Ecto neural progenitor cell (in vitro differentiated cells): ENCODE measurements at places on chromosomes 4 and X.

- no peak for DNase-seq
These were observed 2.9 kb upstream of the MND1 start for GRCh38 chr4:153341575-153342090.

- DNase-seq, result no peak
These were observed 38.2 kb upstream of the OCIAD2 start for GRCh38 chr4:48944756-48945241.

DNA sequence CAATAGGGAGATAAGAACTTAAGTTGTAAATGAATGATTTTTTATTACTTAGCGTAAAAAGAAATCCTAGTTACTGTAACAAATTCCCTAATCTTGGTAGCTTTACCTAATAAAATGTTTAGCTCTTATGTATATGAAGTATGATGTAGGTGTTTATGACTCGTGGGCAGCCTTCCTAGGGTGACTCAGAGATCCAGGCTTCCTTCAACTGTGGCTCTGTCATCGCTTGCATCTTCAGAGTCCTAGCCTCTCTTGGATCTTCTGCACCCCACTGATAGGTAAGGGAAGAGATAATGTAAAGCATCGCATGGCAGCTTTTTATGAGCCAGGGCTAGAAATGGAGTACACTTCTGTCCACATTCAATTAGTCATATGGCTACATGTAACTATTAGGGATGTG, 165.6 kb upstream of the GLRA2 start:
- no peak for DNase-seq

GRCh38 chr4:36189511-36190226, 54.6 kb downstream of the ARAP2 start:
- no peak for DNase-seq

- DNase-seq, result no peak
These were observed 156.3 kb downstream of the CBR4 start for GRCh38 chr4:168853770-168854169.

DNA sequence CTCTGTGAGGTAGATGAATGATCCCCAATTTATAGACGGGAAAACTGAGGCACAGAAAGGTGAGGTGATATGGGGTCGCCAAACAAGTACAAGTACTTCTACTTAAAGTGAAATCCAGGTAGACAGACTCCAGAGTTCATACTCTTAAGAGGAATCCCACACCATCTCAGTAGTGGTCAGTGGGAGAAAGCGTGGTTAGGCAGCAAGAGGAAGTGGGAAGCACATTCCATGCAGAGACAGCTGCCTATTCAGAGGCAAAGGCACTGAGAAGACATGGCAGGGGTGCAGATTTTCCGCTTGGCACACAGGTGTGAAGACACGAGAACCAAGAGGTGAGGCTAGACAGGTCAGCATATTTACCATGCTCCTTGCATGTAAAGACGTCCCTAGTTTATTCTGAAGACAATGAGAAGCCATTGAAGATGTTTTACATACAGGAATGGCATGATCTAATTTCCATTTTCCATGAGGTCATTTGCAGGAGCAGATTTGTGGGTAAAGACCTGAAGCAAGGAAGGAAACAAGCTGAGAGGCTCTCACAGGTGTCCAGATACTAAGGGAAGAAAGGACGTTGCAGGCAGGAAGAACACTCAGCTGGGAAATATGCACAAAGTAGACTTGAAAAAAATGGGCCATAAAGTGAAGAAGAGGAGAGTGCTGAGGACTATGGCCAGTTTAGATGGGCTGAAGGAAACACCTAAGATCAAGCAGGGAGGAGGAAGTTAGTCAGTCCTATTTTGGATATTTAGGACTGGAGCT, 17.3 kb upstream of the CLNK start:
- DNase-seq, result no peak

GRCh38 chr4:161906836-161907589, 256.8 kb downstream of the FSTL5 start:
- no peak for DNase-seq

DNA sequence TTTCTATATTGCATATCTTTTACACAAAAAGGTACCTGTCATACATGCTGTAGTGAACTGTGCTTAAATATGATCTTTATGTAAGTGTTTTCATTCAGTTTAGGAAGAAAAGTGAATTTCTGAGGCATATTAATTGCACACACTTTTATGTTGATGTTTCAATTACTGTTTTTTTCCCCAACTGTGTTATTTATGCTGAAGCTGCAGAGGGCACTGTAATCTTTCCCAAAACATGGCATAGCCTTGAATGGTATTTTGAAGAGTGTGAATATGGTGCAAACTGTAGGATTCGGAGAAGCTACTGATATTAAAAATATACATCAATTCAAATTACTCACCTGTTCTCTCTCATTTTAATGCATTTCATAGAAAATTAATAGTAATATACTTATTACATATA, 6.0 kb upstream of the CENPE start:
- DNase-seq, result no peak

GRCh38 chr4:172270397-172270796, 457.2 kb downstream of the GALNTL6 start:
- no peak for DNase-seq

DNA sequence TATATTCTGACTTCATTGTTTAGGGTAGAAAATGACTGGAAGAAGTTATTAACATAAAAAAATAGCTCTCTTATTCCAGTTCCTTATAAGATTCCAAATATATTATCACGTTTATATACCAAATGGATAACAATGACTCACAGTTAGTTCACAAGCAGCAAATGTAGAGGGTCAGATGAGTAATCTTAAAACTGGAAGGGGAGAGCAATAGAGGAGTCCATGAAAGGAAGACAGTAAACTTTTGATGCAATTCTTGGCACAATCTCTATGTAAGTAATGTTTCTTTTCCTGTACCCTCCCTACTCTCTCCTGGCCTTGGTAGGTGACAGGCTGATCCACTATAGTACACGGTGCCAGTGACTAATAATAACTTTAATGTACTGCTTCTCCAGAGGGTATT, 259.0 kb upstream of the TRPC5 start:
- DNase-seq, result no peak

DNA sequence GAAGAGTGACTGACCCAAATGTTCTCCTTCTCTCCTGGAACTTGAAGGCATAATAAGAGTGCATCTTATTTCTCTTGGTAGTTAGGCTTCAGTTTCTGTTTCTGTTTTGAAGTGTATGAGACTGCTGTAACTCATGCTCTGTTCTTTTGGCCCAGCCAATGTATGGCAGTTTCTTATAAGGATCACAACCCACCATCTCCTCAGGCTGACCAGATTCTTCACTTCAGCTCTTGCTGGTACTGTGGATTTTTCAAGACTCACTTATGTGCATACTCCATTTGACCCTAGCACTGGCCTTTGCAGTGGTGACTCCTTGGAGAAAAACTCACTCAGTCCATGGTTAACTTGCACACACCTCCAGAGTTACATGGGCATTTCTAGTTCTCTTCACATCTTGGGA, 9.6 kb upstream of the YTHDC1 start:
- DNase-seq, result no peak

- DNase-seq, result no peak
These were observed 247.6 kb downstream of the CBLL2 start for GRCh38 chrX:22520128-22520828.

DNA sequence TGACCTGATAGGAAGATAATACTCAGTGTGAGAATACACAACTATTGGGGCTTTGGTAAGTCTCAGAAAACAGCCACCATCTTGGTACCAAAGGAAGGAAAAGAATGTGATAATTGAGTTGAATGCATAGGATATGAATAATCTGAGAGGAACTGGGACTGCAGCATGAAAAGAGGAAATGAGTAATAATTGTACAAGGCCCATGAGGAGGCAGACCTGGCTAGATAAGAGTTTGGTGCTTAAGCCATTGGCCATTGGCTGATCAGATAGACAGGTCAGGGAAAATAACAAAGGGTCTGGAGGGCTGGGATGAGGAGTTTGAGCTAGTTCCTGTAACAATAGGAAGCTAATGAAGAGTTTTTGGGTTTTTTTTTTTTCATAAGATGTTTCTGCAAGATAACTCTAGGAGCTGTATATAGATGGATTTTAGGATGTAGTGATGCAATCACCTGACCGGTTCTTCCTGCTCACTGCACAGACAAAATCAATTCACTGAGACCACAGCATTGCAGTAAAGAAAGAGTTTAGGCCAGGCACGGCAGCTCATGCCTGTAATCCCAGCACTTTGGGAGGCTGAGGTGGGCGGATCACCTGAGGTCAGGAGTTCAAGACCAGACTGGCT, 5.3 kb upstream of the TRMT2B start:
- DNase-seq, result no peak

DNA sequence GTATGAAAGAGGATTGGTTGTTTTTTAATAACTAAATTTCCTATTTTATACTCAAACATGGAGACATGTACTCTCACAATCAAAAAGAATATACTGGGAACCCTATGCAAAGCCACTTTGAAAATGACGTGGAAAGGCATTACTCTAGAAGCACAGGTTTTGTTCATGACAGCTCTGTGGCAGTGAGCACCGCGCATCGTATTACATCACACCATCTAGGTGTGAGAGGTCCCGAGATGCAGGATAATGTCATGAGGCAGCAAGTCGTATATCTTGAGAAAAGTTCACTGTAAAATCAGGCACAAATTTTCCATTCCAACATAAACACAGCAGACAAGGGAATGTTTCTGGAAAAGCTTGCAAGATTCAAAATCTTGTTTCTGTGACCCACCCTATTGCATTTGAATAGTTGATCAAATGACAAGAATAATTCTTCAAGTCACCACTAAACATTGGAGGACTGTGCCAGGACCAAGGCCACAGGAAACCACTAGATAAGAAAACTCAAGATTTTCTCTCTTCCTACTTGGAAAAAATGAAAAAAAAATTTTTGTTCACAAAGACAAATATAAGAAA, 127.6 kb downstream of the LDB2 start:
- DNase-seq, result no peak

- no peak for DNase-seq
These were observed 27.8 kb downstream of the USP38 start for GRCh38 chr4:143212566-143212965.

GRCh38 chr4:76733068-76733771, 164.7 kb downstream of the SOWAHB start:
- no peak for DNase-seq

- no peak for DNase-seq
These were observed 14.3 kb upstream of the HSD17B11 start for GRCh38 chr4:87405211-87405820.

- DNase-seq, result no peak
These were observed 15.2 kb upstream of the RUFY3 start for GRCh38 chr4:70706516-70706915.

- DNase-seq, result no peak
These were observed 177.9 kb upstream of the NEIL3 start for GRCh38 chr4:177131736-177132135.

GRCh38 chr4:72283357-72283756, 251.6 kb downstream of the NPFFR2 start:
- DNase-seq, result no peak

GRCh38 chr4:120026853-120027252, 39.8 kb downstream of the MAD2L1 start:
- no peak for DNase-seq

- DNase-seq, result no peak
These were observed 92.1 kb upstream of the COX18 start for GRCh38 chr4:73161527-73162185.

DNA sequence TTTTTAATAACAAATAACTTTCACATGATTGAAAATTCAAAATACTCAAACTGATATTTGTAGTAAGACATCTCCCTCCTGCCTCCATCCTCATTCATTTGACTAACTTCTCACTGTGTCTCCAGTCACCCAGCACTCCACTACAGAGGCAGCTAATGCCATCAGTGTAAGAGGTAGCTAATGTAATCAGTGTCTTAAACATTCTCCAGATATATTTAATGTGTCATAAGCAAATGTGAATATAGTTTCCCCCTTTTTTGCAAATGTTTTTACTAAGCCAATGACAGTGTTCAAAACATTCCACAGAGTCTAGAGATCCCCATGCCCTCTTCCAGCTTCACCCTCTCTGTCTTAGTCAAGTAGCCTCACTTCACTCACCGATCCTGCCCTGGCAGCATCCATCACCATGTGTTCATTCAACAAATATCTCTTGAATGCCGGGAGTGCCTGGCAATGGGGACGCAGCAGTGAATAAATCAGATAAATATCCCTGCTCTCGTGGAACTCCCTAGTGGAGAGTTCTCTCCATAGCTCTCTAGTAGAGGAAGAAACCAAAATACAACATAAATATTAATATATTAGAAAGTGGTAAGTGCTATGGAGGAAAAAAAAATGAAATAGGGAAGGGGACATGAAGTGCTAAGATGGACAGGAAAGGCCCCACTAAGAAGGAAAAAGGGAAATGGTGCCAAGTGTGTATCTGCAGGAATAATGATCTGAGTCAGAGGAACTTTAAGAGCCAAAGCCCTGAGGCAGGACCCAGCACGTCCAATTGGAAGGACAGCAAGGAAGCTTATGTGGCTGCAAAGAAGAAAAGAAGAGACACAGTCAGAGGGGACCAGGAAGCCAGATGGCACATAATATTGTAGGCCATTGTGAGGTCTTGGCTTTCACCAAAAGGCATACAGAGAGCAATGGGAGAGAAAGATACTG, 18.7 kb downstream of the SCFD2 start:
- DNase-seq, result no peak

- no peak for DNase-seq
These were observed 64.7 kb upstream of the PTPN13 start for GRCh38 chr4:86529436-86529835.

GRCh38 chrX:132375941-132376340, 112.9 kb downstream of the MBNL3 start:
- DNase-seq, result no peak
